ENCODE measurements at places on chromosomes 2 and 18.

GRCh38 chr2:83578405-83578804 lies 880.7 kb downstream of the SUCLG1 start:
- DNase-seq, result no peak

DNA sequence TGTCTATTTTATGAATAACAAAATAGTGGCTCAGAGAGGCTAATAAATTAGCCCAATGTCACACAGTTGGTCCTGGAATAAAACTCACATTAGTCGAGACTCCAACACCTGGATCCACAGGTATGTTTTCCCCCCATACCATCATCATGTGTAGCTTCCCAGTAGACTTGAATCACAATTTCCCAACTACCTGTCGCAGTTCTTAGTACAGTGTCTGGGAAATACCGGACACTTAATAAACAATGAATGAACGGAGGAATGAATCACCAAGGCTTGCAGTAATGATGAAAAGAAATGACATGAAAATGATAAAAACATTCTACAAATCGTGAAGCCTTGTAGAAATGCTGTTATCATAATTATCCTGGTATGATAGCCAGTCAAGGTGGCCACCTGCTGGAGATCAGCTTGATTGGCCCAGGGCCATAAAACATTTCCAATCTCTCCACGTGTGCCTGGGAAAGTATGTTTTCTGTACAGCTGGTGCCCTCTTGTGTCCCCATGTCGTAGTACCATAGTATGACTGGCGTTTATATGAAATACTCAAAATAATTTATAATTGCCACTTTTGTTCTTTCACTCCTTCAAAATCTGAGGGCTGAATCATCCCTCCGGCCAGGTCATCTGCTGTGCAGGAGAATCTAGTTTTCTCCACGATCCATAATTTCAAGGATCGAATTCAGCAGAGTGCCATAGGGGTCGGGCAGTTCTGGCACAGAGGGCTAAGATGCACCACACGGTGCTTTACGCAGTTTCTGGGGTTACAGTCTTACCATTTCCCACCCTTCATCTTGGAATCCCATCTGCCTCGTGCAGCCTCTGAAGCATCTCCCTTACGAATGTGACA lies 95.4 kb downstream of the LAMA1 start:
- DNase-seq, result no peak

DNA sequence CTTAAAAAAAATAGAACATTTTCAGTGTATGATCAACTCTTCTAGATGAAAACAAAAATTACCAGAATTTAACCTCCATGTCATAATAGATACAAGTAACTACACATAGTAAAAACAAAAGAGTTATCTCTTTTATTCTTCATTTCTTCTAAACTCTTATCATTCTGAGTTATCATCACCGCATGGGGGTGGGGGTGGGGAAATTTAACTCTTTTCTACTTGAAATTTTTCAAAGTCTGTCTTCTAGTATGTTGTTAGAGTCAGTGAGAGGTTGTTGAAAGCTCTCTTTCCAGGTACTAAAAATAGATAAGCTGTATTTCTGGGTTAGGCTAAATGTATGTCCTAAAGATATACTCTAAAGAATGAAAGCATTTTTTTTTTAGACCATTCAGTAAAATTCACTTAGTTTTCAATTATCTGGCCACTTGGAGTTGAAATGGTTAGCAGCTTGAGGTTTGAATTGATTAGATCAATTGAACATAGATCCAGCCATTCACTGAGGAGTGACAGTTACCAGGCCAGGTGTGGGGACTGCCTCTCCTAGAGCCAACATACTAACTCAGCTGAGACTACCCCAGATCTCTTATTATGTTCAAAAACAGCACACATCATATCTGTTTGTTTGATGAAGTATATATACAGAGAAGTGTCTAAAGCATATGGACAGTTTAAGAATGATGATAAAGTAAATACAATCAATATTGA lies 220.7 kb downstream of the IKZF2 start:
- DNase-seq, result no peak

DNA sequence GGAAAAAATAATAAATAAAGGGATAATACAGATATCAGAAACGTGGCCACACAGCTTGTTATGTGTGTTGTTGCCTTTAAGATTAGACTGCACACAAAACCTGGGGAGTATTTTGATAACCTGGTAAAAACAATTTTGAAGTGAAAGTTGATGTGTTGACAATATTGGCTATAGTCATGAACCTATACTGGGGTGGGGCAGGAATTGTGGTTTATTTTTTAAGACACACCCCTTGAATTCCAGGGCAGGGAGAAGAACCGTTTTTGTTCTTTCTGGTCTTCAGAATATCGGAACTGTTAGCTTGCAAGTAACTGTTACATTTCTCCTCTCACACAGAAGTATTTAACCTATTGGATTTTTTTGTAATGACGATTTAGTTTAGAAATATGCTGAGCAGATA lies 80.4 kb downstream of the LIMS1 start:
- DNase-seq, result no peak

GRCh38 chr2:142724186-142724585 lies 153.3 kb upstream of the KYNU start:
- DNase-seq, result no peak

DNA sequence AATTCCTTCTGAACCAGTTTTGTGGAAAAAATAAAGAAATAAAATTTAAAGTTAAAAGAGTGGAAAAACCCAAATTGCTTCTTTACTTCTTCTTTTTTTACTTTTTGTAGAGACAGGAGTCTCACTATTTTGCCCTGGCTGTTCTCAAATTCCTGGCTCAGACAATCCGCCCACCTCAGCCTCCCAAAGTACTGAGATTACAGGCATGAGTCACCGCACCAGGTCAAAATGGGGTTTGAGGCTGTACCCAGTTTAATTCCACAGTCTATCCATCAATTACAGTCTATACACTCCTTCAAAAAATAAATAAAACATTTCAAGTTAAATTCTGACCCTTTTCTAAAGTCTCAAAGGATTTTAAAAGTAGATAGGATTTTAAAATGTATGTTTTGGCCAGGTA lies 120.3 kb downstream of the FAM161A start:
- DNase-seq, result no peak

DNA sequence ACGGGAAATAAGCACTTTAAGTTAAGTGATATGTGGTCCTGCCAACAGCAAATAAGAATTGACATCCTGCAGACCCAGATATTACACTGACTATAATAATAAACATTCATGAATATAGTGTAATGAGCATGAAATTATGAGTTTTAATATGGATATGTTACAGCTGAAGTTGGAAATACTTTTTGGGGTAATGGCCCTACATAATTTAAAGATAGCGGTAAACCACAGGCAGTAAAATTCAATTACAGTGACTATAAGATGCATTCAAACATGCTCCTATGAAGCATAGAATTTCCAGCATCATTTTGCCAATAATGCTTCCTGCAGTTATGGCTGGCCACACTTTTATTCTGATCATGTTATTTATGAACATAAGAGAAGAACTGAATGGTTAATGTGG lies 49.4 kb upstream of the LRRTM4 start:
- DNase-seq, result no peak

- DNase-seq, result no peak
These were observed 306.3 kb upstream of the HS6ST1 start for GRCh38 chr2:128624956-128625355.

- no peak for DNase-seq
These were observed 79.5 kb downstream of the TMEM163 start for GRCh38 chr2:134639265-134639664.

GRCh38 chr18:59428018-59428417 lies 69.0 kb upstream of the LMAN1 start:
- no peak for DNase-seq

GRCh38 chr2:128402911-128403670 lies 84.4 kb upstream of the HS6ST1 start:
- DNase-seq, result no peak

DNA sequence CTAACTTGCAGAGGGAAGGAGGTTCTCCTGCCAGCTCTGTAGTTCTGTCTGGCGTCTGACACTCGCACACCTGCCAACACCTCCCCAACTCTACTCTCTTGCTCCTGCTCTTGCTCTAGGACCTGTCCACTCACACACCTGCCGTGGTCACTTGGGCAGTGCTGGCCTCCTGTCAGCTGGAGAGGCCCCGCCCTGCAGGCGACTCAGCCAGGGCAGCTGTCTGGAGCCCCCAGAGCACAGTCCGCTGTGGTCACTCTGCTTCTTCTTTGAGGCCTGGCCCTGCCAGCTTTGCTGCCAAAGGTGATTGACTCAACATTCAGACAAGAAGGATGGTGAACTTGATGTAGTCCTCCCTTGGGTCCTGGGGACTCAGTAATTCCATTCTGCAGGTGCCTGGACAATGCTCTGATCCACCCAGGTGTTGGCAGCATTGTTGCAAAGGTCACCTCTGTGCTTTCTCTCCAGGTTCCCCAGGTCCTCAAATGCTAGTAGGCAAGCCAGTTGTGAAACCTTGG lies 18.7 kb downstream of the TPO start:
- DNase-seq, result no peak

DNA sequence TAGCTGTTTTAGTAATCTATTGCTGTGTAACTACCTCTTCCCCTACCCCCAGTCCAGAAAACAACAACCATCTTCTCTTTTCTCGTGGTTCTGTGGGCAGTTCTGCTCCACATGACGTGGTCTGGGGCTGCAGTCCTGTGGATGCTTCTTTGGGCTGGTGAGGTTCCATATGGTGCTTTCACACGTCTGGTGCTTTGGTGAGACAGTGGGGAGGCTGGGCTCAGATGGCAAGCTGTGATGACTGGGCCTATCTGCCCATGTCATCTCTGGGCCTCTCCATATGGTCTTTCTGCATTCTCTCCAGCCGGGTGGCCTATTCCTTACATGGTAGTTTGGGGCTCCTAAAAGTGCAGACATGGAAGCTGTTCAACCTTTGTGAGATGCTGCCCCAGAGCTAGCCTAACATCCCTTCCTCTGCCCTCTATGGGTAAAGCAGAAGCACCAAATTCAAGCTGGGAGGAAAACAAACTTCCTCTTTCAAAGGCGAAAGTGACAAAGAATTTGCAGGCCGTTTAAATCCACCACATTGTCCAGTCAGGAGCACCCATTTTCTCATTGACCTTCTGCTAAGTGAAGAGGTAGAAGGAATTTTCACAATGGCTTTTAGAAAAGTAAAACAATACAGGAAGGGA lies 68.3 kb upstream of the IL1R1 start:
- no peak for DNase-seq

DNA sequence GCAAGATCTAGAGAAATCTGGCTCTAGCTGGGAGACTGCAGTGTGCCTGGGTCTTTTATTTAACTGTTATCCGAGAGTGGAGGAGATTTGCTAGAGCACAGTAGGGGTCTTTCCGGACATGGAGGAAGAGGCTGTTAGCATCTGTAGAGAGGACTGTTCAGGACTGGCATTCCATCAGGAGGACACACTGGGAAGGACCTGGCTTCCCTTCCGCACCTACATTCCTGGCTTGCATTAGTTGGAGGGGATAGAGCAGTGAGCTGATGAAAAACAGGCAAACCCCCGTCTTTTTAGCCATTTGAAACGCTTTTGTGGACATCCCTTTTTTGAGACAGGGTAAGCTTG lies 874 bp upstream of the PIEZO2 start:
- no peak for DNase-seq

DNA sequence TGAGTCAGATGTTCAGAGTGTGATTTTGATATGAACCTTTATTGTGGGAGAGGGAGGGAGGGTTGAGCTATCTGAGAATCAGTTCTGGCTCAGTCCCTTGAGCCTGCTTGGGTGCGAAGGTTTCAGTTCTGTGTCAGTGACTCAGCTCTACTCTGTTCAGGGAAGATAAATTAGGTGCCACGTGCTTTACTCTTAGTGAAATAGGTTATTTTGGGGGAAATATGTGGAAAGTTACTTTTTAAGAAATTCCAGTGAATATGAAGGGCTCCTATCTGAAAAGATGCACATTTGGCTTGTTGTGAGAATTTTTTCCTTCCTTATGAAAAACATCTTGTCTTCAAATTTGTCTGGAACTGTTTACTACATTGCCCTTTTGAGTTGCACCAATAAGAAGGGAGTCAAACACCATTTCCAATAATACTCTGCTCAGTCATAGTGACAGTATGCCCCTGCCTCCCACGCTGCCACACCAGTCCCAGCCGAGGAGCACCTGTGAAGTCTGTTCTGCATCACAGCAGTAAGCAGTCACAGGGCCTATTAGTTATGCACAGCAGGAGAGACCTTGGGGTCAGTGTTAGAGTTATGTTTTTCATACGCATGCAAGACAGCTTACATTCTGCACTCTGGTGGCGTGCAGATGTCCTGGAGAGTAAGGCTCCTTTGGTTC lies 32.8 kb upstream of the DNAH7 start:
- DNase-seq, result no peak

DNA sequence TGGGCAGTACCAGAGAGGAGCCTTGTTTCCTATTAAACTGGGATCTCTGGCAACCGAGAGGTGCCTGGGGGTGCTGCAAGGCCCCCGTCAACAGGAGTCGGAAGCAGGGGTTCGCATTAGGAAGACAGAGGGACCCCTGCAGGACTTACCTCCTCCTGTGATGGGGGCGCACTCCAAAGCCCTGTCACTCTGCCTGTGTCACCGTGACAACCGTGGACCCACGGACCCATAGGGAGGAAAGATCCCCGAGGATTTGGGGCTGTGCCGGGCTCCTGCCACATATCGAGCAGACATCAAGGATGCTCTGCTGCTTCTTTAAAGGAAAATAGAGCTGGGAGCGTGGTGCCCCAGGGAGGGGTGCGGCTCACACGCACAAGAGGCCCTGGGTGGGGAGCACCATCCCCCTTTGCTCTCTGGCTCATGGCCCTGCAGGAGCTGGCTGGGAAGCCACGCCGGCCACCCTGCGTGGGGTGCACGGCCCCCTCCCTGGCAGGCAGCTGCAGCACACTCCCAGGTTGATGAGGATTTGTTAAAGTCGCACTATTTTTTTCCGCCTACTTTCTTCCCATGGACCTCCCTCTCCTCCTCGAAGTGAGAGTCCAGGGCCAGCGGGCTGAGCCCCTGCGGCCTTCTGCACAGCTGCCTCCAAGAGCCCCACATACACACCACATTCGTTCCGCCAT lies 167.5 kb downstream of the TWIST2 start:
- no peak for DNase-seq

DNA sequence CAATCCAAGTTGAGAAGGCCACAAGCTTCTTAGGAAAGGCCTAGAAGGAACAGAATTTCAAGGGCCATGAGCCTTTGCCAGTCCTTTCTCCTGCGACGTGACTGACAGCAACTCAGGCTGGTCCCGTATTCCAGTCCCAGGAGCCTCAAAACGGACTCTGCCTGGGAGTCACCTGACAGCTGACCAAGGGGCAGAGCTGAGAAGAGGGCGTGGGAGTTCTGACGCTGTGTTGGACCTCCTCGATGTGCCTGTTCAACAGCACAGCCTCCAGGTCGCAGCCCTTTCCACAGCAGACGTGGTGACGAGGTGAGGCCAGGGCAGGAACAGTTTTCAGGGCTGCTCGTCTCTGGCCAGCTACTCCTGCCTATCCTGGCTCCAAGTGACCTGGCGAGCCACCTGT lies 37.6 kb downstream of the CENPO start:
- no peak for DNase-seq

DNA sequence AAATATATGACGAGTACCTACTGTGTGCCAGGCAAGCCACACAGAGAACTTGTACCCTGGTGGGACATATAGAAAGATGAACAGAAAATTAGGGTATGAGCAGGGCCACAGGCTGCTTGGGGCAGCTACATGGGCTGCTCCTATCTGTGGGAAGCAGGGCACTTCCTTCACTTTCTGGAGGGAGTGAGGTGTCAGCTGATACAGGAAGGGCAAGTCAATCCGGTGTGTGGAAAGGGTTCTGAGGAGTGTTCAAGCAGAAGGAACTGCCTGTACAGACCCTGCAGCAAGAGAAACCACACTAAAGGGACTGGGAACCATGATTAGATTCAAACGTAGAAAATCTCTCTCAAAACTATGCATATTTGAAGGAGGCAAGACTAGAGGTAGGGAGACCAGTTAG lies 58.6 kb upstream of the BCL11A start:
- no peak for DNase-seq

GRCh38 chr2:28387082-28387960 lies 5.3 kb upstream of the FOSL2 start:
- DNase-seq, result no peak
